ENCODE measurements at places on chromosomes 1 and 21.

GRCh38 chr1:61052395-61053225 is 29.8 kb upstream of the NFIA start:
- peak overlapping the region; percentile 1 for H3K27ac ChIP-seq
- peaks cover 15% of the 10 kb centered on the region for H3K4me1 ChIP-seq
- peak; percentile 15 for DNase-seq
- peak overlapping the region; percentile 70 for H3K4me3 ChIP-seq
- peaks cover 32% of the 10 kb centered on the region for H3K27me3 ChIP-seq

- DNase-seq, result no peak
- peaks cover 18% of the 10 kb centered on the region for H3K27me3 ChIP-seq
- H3K4me3 ChIP-seq, result no peak within 1 kb of the TSS
- no peaks in the 10 kb centered on the region for H3K36me3 ChIP-seq
These were observed at the start of gene CNIH3 for GRCh38 chr1:224615861-224616755. CNIH3 (plus strand) TSS chr1:224616317; CDS start chr1:224617175, 858 bp downstream.

DNA sequence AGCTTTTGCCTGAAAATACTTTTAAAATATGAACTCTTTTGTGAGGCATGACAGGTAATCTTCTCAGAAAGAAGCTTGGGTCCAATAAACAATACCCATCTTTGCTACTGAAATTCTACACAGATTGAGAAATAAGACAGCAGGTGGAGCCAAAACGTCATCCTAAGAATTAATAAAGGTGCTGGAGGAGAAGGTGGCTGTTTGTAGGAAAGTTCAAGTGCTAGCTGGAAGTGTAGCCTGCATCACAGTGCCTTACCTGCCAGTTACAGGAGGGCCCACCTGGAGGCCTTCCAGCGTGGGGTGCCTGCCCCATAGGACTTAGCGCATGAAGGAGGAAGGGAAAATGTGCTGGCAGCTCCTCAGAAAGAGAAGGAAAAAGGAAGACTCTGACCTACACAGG is 93.7 kb downstream of the TTC3 start:
- no peak overlapping the region for H3K4me3 ChIP-seq
- DNase-seq, result no peak
- H3K27ac ChIP-seq, result no peak overlapping the region

GRCh38 chr1:194367121-194367520 is 1180.7 kb upstream of the B3GALT2 start:
- H3K36me3 ChIP-seq, result no peaks in the 10 kb centered on the region
- H3K4me1 ChIP-seq, result no peaks in the 10 kb centered on the region
- H3K4me3 ChIP-seq, result no peak overlapping the region
- H3K27ac ChIP-seq, result no peak overlapping the region
- no peak for DNase-seq
- no peaks in the 10 kb centered on the region for H3K27me3 ChIP-seq

- no peak for DNase-seq
- H3K36me3 ChIP-seq, result no peaks in the 10 kb centered on the region
- no peaks in the 10 kb centered on the region for H3K27me3 ChIP-seq
- H3K4me3 ChIP-seq, result no peak overlapping the region
These were observed 241.5 kb downstream of the BARHL2 start for GRCh38 chr1:90475631-90476030.

- peaks cover 4% of the 10 kb centered on the region for H3K27me3 ChIP-seq
- H3K4me1 ChIP-seq, result no peaks in the 10 kb centered on the region
- H3K36me3 ChIP-seq, result no peaks in the 10 kb centered on the region
- H3K27ac ChIP-seq, result no peak overlapping the region
These were observed 244.9 kb downstream of the ZNF648 start for GRCh38 chr1:181816608-181817007.

GRCh38 chr1:221925947-221926346 is 184.1 kb upstream of the DUSP10 start:
- H3K36me3 ChIP-seq, result peaks cover 3% of the 10 kb centered on the region
- no peak overlapping the region for H3K4me3 ChIP-seq

DNA sequence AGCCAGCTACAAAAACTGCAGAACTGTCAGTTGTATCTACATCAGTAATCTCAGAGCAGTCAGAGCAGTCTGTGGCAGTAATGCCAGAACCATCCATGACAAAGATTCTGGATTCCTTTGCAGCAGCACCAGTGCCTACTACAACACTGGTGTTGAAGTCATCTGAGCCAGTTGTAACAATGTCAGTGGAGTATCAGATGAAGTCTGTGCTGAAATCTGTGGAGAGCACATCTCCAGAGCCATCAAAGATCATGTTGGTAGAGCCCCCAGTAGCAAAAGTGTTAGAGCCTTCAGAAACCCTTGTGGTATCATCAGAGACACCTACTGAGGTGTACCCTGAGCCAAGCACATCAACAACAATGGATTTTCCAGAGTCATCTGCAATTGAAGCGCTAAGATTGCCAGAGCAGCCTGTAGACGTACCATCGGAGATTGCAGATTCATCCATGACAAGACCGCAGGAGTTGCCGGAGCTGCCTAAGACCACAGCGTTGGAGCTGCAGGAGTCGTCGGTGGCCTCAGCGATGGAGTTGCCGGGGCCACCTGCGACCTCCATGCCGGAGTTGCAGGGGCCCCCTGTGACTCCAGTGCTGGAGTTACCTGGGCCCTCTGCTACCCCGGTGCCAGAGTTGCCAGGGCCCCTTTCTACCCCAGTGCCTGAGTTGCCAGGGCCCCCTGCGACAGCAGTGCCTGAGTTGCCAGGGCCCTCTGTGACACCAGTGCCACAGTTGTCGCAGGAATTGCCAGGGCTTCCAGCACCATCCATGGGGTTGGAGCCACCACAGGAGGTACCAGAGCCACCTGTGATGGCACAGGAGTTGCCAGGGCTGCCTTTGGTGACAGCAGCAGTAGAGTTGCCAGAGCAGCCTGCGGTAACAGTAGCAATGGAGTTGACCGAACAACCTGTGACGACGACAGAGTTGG is 7.3 kb downstream of the SON start:
- no peak for DNase-seq
- no peak overlapping the region for H3K27ac ChIP-seq
- no peak overlapping the region for H3K4me3 ChIP-seq
- H3K27me3 ChIP-seq, result no peaks in the 10 kb centered on the region
- peaks cover 35% of the 10 kb centered on the region for H3K36me3 ChIP-seq
- peaks cover 19% of the 10 kb centered on the region for H3K4me1 ChIP-seq

- peaks cover 3% of the 10 kb centered on the region for H3K4me1 ChIP-seq
- H3K27ac ChIP-seq, result no peak overlapping the region
- H3K27me3 ChIP-seq, result peaks cover 4% of the 10 kb centered on the region
- H3K4me3 ChIP-seq, result no peak overlapping the region
These were observed 52.9 kb upstream of the DIPK1A start for GRCh38 chr1:93014168-93014567.

DNA sequence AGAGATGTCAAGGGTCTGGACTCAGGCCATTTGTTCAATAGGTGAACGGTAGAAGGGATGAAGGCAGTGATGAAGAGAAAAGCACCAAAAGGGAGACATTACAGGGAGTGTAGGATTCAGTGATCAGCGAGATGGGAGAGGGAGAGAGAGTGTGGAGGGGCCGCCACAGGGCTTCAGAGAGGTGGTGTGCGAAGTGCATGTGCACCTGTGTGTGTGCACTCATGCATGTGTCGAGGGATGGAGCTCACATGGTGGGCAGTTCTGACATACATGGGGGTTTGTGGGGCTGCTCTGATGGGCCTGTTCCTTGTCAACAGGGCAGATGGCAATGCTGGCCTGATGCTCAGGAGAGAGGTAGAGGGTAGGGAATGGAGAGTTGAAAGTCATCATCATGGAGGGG is 11.4 kb upstream of the KCNA2 start:
- peak overlapping the region; percentile 2 for H3K4me3 ChIP-seq
- H3K4me1 ChIP-seq, result peaks cover 28% of the 10 kb centered on the region
- no peak overlapping the region for H3K27ac ChIP-seq
- H3K27me3 ChIP-seq, result no peaks in the 10 kb centered on the region
- DNase-seq, result no peak
- no peaks in the 10 kb centered on the region for H3K36me3 ChIP-seq

GRCh38 chr1:145956781-145957442 is 905 bp downstream of the LIX1L start:
- H3K27ac ChIP-seq, result peak overlapping the region; percentile 90
- H3K27me3 ChIP-seq, result no peaks in the 10 kb centered on the region
- H3K4me1 ChIP-seq, result peaks cover 53% of the 10 kb centered on the region

- H3K4me1 ChIP-seq, result no peaks in the 10 kb centered on the region
- H3K36me3 ChIP-seq, result peaks cover 18% of the 10 kb centered on the region
- H3K27ac ChIP-seq, result no peak overlapping the region
- DNase-seq, result no peak
These were observed 17.4 kb downstream of the DNM3 start for GRCh38 chr1:171858696-171859095.

- H3K27me3 ChIP-seq, result peaks cover 7% of the 10 kb centered on the region
- no peak overlapping the region for H3K4me3 ChIP-seq
- H3K4me1 ChIP-seq, result no peaks in the 10 kb centered on the region
- H3K27ac ChIP-seq, result no peak overlapping the region
These were observed 46.1 kb upstream of the CD34 start for GRCh38 chr1:207956986-207957385.

DNA sequence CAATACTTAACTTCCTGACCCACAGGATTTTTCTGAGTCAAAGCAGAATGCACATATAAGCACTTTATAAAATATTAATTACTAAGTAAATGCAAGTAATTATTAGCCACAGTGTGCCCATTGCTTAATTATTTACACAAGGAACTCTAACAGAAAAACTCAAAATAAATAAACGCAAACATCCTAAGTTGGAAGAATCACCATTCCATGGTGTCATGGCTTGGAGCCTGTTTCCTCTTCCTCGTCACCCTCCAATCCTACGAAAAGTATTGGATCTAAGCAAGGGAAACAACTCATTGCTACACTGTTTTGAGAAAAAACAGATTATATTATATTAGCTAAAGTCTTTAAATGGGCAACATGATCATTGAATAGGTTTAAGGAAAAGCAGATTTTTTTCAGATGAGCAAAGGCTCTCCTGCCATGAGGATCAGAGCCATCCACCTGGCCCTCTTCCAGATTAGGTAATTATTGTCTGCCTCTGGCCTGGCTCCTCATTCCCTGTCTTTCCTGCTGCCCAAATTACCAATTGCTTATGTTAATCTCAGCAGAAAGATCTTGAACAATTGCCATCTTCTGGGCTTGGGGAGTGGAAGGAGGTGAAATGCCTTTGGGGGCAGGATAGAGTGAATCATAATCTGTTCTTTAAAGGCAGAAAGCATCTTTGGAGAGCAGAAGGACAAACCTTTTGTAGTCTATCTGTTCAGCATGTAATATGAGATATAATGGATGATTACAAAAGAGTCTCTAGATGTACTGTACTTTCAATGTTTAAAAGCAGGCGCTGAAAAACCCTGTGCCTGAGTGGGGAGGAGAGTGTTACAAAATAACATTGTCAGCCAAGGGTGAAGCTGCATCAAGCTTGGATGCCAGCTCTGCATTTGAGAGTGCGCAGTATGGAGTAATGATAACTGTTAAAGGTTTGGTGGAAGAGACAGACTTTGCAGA is 121.2 kb downstream of the DUSP10 start:
- H3K4me3 ChIP-seq, result no peak overlapping the region
- no peaks in the 10 kb centered on the region for H3K27me3 ChIP-seq
- DNase-seq, result no peak
- no peaks in the 10 kb centered on the region for H3K36me3 ChIP-seq
- no peak overlapping the region for H3K27ac ChIP-seq

- no peak overlapping the region for H3K4me3 ChIP-seq
- peaks cover 45% of the 10 kb centered on the region for H3K36me3 ChIP-seq
- DNase-seq, result no peak
These were observed 3.4 kb downstream of the HMGN1 start for GRCh38 chr21:39345440-39345839.

- H3K4me3 ChIP-seq, result no peak overlapping the region
- DNase-seq, result no peak
- peaks cover 21% of the 10 kb centered on the region for H3K27me3 ChIP-seq
- peaks cover 2% of the 10 kb centered on the region for H3K36me3 ChIP-seq
These were observed 43.6 kb downstream of the ACKR1 start for GRCh38 chr1:159248311-159248710.

GRCh38 chr1:3543076-3544039 is 68.0 kb downstream of the MEGF6 start:
- no peak overlapping the region for H3K27ac ChIP-seq
- peaks cover 10% of the 10 kb centered on the region for H3K27me3 ChIP-seq
- no peak overlapping the region for H3K4me3 ChIP-seq
- no peaks in the 10 kb centered on the region for H3K4me1 ChIP-seq

DNA sequence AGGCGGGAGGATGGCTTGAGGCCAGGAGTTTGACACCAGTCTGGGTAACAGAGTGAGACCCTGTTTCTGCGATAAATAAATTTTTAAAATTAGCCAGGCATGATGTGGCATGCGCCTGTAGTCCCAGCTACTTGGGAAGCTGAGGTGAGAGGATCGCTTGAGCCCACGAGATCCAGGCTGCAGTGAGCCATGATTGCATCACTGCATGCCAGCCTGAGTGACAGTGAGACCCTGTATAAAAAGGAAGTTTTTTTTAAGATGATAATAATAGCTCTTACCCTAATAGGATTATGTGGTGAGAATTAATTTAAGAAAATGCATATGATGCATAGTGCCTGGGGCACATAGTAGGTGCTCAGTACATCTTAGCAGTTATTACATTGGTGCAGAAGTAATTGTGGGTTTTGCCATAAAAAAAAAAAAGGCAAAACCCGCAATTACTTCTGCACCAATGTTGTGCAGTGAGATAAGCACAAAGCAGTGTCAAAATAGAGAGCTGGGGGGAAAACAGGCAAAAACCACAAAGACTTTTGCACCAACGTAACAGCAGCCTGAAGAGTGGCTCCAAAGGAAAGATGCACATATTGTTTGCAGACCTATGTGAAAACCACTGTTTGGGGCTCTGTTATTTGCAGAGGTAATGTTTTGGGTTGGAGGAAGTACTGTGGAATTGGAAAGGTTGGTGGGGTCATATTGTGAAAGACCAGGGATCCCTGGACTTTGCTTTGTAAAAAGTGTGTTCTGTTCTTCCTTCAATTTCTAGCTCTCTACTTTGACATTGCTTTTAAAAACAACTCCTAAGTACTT is 72.4 kb downstream of the PLXNA2 start:
- no peak for DNase-seq
- H3K27me3 ChIP-seq, result peaks cover 13% of the 10 kb centered on the region
- H3K36me3 ChIP-seq, result no peaks in the 10 kb centered on the region
- H3K27ac ChIP-seq, result no peak overlapping the region
- no peaks in the 10 kb centered on the region for H3K4me1 ChIP-seq
- H3K4me3 ChIP-seq, result no peak overlapping the region

GRCh38 chr1:186183970-186184628 is 191.0 kb downstream of the TPR start:
- H3K27ac ChIP-seq, result peak overlapping the region; percentile 74
- H3K36me3 ChIP-seq, result no peaks in the 10 kb centered on the region
- DNase-seq, result no peak
- H3K27me3 ChIP-seq, result peaks cover 9% of the 10 kb centered on the region
